ENCODE measurements at places on chromosomes 3 and 15. TPM values are rescaled to one million over a fixed set of nuclear protein-coding genes. Genes with fewer than 3 reads are reported as not detected.

GRCh38 chr3:32018757-32019564 is 37.4 kb downstream of the ZNF860 start:
- DNase-seq = peak; percentile 15

DNA sequence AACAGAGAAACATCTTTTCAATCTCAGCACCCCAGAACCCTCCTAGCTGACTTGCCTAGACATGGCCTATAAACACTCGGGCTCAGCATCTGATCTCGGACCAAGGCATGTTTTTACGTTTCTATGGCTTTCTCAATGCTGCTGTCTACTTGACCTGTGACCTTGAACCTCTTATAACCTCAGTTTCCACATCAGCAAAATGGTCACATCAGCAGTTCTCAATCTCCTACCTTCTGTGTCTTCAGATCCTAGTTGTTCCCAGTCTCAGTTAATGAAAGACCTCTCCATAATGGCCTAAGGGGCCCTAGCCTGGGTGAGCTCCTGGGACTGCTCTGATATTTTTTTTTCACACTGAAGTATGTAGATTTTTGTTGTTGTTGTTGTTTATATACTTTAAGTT is 39.6 kb downstream of the SSUH2 start:
- no peak for DNase-seq

Gene JMJD7
- 12.1 TPM for polyA plus RNA-seq

GRCh38 chr15:74621546-74621920 is 5.9 kb downstream of the CLK3 start:
- no peak for DNase-seq

Gene SHC4
- polyA plus RNA-seq = not detected

Gene TGM4
- not detected for polyA plus RNA-seq

DNA sequence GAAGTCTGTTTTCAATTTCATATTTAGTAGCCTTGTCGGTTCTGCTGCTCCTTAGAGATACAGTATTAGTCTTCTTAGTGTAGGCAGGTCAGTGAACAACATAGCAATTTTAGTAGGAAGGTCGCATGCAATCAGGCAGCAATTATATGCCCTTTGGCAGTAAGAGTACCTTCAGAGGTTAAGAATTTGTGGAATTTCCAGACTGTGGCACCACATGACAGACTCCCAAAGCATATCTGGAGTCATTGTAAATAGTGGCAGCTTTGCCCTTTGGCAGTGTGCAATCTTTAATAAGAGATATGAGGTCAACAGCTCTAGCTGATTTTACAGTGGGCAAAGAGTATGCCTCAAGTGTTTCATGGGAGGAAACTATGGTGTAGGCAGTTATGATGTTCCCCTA is 1532.5 kb upstream of the CADM2 start:
- no peak for DNase-seq

DNA sequence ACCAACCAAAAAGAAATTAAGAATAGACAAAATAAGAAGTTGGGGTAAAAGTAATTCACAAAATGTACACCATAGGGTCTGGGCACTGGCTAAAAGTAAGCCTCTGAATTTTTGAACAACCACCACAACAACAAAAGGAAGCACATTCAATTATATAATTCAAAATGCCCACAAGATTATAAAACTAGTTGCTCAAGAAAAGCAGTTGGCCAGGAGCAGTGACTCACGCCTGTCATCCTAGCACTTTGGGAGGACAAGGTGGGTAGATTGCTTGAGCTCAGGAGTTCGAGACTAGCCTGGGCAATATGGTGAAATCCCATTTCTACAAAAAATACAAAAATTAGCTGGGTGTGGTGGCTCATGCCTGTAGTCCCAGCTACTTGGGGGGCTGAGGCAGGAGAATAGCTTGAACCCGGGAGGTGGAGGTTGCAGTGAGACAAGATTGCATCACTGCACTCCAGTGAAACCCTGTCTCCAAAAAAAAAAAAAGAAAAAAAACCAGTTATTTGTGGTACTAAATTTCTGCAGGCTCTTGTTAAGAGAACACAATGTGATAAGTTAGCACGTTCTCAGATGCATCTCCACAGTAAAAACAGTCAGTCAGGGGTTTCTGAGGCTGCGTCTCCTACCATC is 6.6 kb upstream of the ATP11B start:
- no peak for DNase-seq

GRCh38 chr15:67063689-67064606 is 1.5 kb upstream of the SMAD3 start:
- no peak for DNase-seq

DNA sequence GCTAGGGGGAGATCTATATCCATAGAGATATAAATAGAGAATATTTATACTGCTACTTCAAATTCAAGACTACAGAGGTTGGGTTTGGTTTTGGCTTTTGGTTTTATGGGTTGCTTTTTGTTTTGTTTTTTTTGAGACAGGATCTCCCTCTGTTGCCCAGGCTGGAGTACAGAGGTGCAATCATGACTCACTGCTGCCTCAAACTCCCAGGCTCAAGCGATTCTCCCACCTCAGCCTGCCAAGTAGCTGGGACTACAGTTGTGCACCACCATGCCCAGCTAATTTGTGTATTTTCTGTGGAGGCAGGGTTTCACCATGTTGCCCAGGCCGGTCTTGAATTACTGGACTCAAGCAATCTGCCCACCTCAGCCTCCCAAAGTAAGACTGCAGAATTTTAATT is 3.9 kb upstream of the UBL7 start:
- no peak for DNase-seq

Measured in naive B cell (primary cell).